Posterior cingulate gyrus (tissue), 11 donors: ENCODE measurements at places on chromosomes 1 and 21.

DNA sequence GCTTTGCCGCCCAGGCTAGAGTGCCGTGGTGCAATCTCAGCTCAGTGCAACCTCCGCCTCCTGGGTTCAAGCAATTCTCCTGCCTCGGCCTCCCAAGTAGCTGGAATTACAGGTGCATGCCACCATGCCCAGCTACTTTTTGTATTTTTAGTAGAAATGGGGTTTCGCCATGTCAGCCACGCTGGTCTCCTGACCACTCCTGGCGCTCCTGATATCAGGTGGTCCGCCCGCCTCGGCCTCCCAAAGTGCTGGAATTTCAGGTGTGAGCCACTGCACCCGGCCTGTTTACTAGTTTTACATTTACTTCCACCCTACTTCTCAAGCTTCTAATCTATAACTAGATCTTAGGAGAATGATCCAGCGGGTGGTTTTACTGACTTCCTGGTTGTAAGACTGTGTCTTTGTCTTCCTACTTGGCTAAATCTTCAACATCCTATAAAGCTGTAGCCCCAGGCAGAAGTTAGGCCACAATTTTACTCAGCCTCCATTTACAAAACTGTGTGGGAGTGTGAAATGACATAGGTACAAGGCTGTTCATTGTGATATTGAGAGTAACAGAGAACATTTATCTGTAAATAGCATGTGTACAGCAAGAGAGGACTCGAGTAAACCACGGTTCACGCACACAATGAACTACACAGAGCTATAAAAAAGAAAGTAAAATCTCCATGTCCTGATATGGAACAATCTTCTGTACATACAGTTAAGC lies 9.6 kb upstream of the POU2F1 start:
- no peak for DNase-seq

GRCh38 chr1:20538227-20538626 lies 14.1 kb upstream of the FAM43B start:
- no peak for DNase-seq

GRCh38 chr1:234610666-234611224 lies 767 bp upstream of the IRF2BP2 start:
- peak; percentile 88 for DNase-seq

DNA sequence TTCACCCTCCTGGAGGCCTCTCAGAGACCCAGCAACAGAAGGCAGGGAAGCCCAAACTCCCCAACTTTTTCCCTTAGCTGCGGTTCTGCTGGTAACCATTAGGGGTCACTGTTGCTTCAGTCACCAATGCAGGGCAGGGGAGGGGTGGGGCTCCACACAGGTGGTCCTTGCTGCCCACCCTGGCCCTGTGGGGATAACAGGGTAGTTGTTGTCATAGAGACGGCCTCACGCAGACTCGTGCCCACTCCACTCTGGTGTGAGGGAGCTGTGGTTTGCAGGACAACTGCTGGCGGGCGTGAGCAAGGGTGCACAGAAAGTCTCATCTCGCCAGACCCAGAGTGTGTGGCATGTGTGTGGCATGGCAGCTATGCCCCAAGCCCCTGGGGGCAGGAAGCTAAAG lies 19.9 kb downstream of the INSRR start:
- DNase-seq, result peak; percentile 50

DNA sequence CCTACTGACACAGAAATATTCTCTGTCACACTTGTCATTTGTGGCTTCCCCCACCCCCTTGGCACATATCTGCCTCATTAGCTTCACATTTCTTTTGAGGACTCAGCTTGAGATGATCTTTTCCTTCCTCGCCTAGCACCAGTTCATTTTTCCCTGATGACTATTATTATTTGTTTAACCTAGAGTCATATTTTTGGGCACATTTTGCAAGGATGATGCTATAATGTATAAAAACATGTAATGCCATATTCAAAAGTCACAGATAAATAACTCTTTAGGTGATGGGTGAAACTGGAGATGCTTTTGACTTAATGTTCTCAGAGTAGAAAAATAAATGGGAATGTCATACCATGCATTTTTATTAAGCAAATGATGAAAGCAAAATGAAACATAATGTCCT lies 202.7 kb downstream of the BACH1 start:
- no peak for DNase-seq
